ENCODE measurements at places on chromosomes 2 and 18.

GRCh38 chr2:99682275-99683060, 192.7 kb upstream of the REV1 start:
- DNase-seq = no peak

DNA sequence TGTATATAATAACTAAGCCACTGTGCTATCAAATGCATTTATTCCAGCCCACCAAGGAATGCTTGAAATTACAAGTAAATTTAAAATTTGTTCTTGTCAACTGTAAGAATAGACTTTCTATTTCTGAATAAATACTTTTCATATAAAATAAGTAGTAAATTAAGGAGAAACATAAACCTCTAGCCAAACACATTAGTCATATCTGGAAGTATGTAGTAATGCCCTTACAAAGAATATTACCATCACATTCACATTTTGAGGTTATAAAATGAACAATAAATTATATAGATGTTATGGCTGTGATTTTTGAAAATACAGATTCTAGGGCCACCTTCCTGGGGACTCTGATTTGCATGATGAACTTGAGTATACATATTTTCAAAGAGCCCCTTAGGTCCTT, 54.7 kb downstream of the SERPINB7 start:
- no peak for DNase-seq

DNA sequence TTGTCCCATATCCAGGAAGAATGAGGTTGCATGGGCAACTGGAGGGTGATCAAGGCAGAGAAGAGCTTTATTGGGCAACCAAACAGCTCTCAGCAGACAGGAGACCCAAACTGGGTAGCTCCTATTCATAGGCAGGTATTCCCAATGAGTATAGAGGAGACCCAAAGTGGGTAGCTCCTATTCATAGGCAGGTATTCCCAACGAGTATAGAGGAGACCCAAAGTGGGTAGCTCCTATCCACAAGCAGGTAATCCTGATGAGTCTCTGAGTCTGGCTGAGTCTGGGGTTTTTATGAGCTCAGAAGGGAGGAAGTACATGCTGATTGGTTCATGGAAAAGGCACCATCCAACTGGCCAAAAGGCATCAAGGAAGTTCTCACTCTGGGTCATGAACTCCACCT, 5.3 kb upstream of the GORASP2 start:
- DNase-seq = no peak

DNA sequence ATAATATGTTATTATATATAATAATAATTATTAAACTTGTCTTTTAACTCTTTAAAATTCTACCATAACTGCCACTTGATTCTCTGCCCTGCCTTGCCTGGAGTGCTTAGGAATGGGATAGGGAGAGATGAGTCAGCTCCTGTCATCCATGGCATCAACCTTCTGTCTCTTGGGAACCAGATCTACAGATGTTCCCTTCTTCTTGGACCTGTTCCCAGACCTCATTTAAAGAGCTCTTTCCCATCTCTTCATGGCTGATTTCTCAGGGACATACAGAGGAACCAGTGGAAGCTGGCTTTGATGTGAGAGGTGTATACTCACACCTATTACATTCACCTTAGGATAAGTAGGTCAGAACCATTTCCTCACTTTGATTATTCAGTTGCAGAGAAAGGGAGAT, 155.3 kb upstream of the MYO3B start:
- DNase-seq = no peak

GRCh38 chr2:238927746-238928519, 80.0 kb downstream of the TWIST2 start:
- no peak for DNase-seq

GRCh38 chr2:232483311-232483922, 4.2 kb downstream of the ECEL1 start:
- DNase-seq = no peak

DNA sequence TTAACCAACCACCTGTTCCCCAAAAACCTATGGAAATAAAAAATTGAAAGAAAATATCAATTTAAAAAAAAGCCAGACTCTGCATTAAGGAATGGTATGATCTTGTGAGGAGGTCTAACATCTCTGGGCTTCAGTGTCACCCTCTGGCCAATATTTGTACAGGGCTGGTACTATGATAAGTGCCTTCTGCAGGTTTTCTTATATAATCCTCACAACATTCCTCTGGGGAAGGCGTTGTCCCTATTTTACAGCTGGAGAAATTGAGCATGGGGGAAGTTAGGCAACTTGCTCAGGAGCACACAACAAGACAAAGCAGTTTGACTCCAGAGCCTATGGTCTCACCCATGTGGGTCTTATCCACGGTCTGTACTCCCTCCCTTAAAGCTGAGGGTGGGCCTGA, 86.0 kb downstream of the ZBTB7C start:
- DNase-seq = no peak

- DNase-seq = no peak
Measured at GRCh38 chr2:182971820-182972547, 66.3 kb downstream of the NCKAP1 start.

DNA sequence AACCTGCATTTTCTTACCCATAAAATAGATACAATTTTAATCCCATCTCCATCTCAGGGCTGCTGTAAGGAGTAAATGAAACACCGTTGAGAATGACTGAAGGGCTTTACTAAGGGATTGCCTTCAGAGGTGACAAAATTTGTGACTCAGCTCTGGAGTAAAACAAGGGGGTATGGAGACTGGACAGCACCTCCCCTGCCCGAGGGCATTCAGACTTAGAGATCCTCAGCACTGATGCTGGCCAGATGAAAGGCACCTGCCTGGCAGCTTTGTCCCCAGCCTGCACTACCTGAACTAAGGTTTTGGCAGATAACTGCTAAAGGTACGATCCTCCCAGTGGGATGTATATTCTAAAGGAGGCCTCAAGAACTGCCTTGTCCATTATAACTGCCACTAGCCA, 105.9 kb upstream of the STPG4 start:
- no peak for DNase-seq

DNA sequence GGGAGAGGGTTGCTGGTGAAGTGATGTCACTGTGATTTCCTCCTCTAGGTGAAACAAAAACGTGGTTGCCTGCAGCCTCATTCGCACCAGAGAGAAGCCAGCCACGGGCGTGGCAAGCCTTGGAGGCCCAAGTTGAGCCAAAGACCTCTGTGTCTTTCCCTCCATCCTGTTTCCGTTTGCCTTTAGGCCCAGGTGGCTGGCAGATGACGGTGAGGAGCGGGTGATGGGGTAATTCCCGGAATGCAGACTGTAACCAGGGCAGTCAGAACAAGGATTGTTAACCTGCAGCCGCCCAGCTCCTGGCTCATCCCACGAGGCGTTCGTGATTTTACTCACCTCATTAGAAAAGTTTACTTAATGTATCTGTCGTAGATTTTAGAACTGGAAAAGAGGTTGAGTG, 14.4 kb downstream of the CTIF start:
- no peak for DNase-seq
